Subcutaneous preadipocyte (primary cell): ENCODE measurements at places on chromosomes 7 and 10. TPM values are rescaled to one million over a fixed set of nuclear protein-coding genes. Genes with fewer than 3 reads are reported as not detected.

The BMPR1A gene
- total RNA-seq, result 37.8 and 48.9 TPM in 2 replicates

The OR13A1 gene
- not detected in 2 replicates for total RNA-seq

The HOXA7 gene
- 2.2 and 2.7 TPM in 2 replicates for total RNA-seq

The ADAM22 gene
- total RNA-seq, result 0.73 and 0.98 TPM in 2 replicates

The MUC12 gene
- total RNA-seq, result not detected in 2 replicates
